Right lobe of liver (tissue), 6 donors: ENCODE measurements at places on chromosomes 1 and 21.

- no peak overlapping the region for H3K27ac ChIP-seq
- no peak overlapping the region for H3K4me3 ChIP-seq
- no peaks in the 10 kb centered on the region for H3K4me1 ChIP-seq
- no peaks in the 10 kb centered on the region for H3K36me3 ChIP-seq
Observed at GRCh38 chr1:175933801-175934200, 190.4 kb upstream of the TNR start.

- no peak for DNase-seq
- no peaks in the 10 kb centered on the region for H3K4me1 ChIP-seq
- H3K4me3 ChIP-seq: no peak overlapping the region
- peak overlapping the region; percentile 96 for H3K27ac ChIP-seq
Observed at GRCh38 chr1:234614081-234614489, 4.1 kb upstream of the IRF2BP2 start.

- peak overlapping the region; percentile 80 for H3K4me3 ChIP-seq
- H3K36me3 ChIP-seq: no peaks in the 10 kb centered on the region
- H3K4me1 ChIP-seq: no peaks in the 10 kb centered on the region
- DNase-seq: no peak
Observed at GRCh38 chr1:205774198-205775014, 876 bp downstream of the RAB29 start.

DNA sequence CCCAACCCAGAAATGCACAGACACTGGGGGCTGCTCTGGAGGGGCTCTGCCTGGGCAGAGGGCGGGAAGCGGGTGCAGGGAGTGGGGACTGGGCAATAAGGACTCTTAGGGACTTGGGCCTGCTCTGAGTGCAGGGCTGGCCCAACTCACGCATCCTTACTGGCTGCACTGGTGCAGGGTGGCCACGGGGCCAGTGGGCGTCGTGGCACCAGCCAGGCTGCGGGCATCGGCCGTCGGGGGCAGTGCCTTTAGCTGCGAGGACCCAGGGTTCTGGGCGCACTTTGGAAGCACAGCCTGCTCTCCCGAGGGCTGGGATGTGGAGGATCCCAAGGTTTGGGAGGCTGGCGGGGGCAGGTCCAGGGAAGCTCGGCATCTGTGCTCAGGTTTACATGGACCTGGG is 27.1 kb upstream of the TTLL10 start:
- no peak overlapping the region for H3K27ac ChIP-seq
- no peak for DNase-seq
- no peaks in the 10 kb centered on the region for H3K4me1 ChIP-seq
- H3K36me3 ChIP-seq: no peaks in the 10 kb centered on the region

GRCh38 chr1:9455487-9456234 is 83.6 kb upstream of the SLC25A33 start:
- H3K4me3 ChIP-seq: no peak overlapping the region
- peak; percentile 76 for DNase-seq
- peak overlapping the region; percentile 86 for H3K27ac ChIP-seq
- H3K4me1 ChIP-seq: peaks cover 51% of the 10 kb centered on the region
- no peaks in the 10 kb centered on the region for H3K36me3 ChIP-seq

DNA sequence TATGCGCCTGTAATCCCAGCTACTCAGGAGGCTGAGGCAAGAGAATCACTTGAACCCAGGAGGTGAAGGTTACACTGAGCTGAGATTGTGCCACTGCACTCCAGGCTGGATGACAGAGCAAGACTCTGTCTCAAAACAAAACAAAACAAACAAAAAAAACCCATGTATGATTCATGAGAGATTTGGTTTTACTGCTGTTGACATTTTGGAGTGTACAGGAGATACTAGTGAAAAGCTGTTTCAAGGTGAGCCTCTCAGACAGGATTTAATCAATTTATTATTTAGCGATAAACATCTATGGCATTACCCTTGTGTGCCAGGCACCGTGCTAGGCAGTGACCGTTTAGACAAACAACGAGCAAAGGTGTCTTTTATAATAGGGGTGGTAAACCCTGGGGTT is 16.5 kb downstream of the LHX4 start:
- H3K36me3 ChIP-seq: no peaks in the 10 kb centered on the region
- no peaks in the 10 kb centered on the region for H3K4me1 ChIP-seq
- H3K4me3 ChIP-seq: no peak overlapping the region

DNA sequence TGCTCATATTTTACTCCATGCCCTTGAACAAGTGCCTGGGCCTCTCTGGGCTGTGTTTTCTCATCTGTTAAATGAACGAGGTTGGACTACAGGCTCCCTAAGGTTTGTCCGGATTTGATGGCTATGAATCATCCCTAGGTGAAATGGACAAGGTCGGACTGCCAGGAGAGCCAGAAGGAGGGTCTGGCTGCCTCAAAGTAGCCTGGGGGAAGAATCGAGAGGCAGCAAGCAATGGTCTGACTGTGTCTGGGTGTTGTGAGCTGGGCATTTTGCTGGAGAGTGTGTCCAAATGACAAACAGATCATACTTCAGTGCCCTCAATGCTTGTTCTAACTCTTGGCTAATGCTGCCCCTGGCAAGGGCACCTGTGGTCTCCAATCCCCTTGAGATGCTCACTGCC is 730.9 kb downstream of the PTPRU start:
- no peaks in the 10 kb centered on the region for H3K4me1 ChIP-seq
- H3K4me3 ChIP-seq: no peak overlapping the region
- H3K36me3 ChIP-seq: no peaks in the 10 kb centered on the region

- H3K4me3 ChIP-seq: no peak overlapping the region
- H3K27me3 ChIP-seq: no peaks in the 10 kb centered on the region
- no peaks in the 10 kb centered on the region for H3K4me1 ChIP-seq
- no peak for DNase-seq
- no peaks in the 10 kb centered on the region for H3K36me3 ChIP-seq
Observed at GRCh38 chr1:178918955-178919354, 48.1 kb upstream of the ANGPTL1 start.

DNA sequence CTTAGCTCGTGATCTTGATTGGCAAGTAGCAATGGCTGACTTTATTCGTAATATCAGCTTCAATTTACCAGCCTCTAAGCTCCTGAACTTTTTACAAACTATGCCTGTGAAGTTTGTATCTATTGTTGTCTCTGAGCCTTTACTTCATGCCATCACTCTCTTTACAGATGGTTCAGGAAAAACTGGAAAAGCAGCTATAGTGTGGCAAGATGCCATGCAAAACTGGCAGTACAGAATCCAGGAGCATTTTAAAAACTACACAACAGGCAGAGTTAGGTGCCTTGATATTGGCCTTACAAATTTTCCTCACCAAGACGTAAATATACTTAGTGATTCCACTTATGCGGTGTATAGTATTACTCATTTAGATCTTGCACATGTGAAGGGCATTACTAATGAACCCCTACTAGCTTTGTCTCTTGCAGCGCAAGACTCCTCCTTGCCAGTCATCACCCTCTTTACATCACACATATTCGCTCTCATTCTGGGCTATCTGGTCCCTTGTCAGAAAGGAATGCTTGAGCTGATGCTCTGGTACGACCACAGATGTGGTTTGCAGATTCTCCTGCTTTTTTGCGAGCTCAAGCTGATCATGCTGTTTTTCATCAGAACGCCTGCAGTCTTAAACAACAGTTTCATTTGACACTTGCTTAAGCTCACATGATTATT is 36.3 kb downstream of the CLCA1 start:
- no peak overlapping the region for H3K4me3 ChIP-seq
- H3K4me1 ChIP-seq: no peaks in the 10 kb centered on the region
- no peaks in the 10 kb centered on the region for H3K27me3 ChIP-seq
- no peak for DNase-seq
- H3K36me3 ChIP-seq: no peaks in the 10 kb centered on the region
- H3K27ac ChIP-seq: no peak overlapping the region

DNA sequence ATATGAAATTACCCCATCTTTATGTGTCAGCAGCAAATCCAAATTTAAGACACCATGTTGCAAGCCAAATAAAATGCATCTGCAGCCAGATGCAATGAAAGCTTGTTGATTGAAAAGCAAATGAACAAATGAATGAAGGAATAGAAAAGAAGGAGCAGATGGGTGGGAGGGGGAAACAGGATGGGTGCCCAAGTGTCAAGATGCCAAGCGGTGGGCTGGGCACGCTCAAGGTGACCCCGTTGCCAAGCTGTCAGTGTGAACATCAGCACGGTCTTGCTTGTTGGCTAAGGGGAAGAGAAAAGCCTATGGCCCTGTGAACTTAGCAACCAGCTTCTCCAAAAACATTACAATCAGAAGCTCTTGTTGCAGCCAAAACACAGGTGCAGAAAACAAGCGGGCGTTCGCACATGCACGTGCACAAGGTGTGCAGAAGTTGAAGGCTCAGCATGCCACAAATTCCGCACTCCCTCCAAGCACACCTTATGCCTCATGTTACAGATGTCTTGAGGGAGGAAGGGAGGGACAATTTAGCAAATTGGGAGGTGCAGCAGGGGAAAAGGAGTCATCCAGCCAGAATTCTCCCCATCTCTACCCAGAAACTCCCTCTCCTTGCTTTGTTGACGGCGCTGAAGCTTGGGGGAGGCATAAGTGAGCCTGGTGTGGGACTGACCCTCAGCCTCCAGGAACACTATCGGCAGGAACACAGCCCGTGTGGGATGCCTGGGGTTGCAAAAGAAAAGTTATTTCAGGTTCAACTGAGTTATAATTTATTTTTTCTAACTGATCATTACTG is 62.4 kb downstream of the HIVEP3 start:
- no peaks in the 10 kb centered on the region for H3K36me3 ChIP-seq
- no peaks in the 10 kb centered on the region for H3K27me3 ChIP-seq
- DNase-seq: no peak
- H3K27ac ChIP-seq: no peak overlapping the region

GRCh38 chr21:46150491-46151121 is 4.8 kb downstream of the FTCD start:
- no peaks in the 10 kb centered on the region for H3K27me3 ChIP-seq
- H3K36me3 ChIP-seq: peaks cover 66% of the 10 kb centered on the region
- H3K4me3 ChIP-seq: no peak overlapping the region
- H3K27ac ChIP-seq: no peak overlapping the region
- peak; percentile 58 for DNase-seq

DNA sequence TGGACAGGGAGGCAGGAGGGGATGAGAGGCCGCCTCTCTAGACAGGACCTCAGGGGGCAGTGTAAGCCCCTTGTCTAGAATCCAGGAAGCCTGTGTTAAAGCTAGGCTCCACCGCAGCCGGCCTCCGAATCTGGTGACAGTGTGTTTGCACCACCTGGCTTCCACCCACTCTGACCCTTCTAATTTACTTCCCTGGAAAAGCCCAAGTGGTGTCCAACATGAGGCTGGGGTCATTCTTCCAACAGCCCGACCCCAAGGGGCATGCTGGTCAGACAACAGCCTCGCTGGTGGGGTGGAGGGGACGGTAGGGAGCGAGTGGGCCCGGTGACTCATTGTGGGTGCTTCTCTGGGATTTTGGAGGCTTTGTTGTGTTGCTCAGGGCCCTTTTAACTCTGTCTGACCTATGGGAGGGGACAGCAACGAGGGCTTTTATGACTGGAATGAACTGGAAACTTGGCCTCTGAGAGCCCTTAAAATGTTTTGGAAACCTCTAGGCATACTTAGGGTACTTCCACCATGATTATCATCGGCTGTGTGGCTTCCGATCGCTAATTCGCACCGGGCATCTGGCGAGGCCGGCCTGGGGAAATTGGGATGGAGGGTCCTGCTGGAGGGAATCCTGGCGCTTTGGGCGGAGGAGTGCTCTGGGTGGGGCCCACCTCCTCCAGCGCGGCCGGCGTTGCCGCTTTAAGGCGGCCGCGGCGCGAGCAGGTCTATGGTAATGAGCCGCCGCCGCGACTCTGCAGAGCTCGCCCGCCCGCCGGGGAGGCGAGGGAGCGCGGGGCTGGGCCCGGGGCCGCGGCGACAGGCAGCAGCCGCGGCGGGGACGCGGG is at the start of gene CELSR2:
CELSR2 (plus strand) TSS at position 743 of the 833 bp plus-strand sequence. CDS start 541 bp downstream, outside the sequence.
- H3K4me1 ChIP-seq: no peaks in the 10 kb centered on the region
- H3K27me3 ChIP-seq: no peaks in the 10 kb centered on the region
- H3K36me3 ChIP-seq: no peaks in the 10 kb centered on the region
- H3K27ac ChIP-seq: no peak within 1 kb of the TSS

- H3K4me1 ChIP-seq: no peaks in the 10 kb centered on the region
- H3K27me3 ChIP-seq: no peaks in the 10 kb centered on the region
- no peaks in the 10 kb centered on the region for H3K36me3 ChIP-seq
- H3K27ac ChIP-seq: no peak overlapping the region
Observed at GRCh38 chr1:209458921-209459320, 124.6 kb upstream of the CAMK1G start.

DNA sequence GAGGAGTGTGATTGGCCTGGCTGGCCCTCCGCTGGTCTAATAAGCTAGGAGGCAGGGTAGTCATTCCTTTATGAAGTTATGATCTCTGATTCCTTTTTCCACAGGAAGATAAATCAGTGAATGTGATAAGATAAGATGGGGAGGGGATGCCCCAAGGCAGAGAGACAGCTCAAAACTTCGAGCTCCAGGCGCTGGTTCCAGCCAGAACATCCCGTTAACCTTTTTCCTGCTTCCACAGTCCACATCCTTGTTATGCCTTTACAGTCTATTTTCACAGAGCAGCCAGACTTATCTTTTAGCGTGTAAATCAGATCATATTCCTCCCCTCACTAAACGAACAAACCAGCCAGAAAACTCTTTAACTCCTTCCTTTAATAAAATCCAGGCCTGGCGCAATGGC is 38.5 kb upstream of the BMP8B start:
- H3K36me3 ChIP-seq: no peaks in the 10 kb centered on the region
- no peak for DNase-seq
- no peaks in the 10 kb centered on the region for H3K4me1 ChIP-seq
- H3K27ac ChIP-seq: no peak overlapping the region
- H3K4me3 ChIP-seq: no peak overlapping the region
- no peaks in the 10 kb centered on the region for H3K27me3 ChIP-seq

DNA sequence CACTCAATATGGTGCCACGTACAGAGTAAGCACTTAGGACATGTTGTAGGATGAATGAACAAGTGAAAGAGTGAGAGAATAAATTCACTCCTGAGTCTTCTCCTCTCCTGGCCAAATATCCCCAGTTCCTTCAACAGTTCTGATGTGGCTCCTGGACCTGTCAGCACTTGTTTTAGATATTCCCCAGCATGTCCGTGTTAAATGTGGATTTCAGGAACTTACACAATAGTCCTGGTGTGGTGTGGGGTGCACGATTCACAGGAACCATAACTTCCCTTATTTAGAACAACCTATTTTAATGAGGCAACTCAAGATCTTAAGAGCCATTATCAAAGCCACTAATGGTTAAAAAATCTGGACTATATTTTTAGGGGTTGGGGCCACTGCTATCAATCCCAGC is 39.0 kb upstream of the MYSM1 start:
- DNase-seq: no peak
- H3K27ac ChIP-seq: no peak overlapping the region
- no peaks in the 10 kb centered on the region for H3K27me3 ChIP-seq
- H3K4me1 ChIP-seq: no peaks in the 10 kb centered on the region
- no peak overlapping the region for H3K4me3 ChIP-seq

- no peaks in the 10 kb centered on the region for H3K36me3 ChIP-seq
- H3K4me3 ChIP-seq: peak overlapping the region; percentile 86
- peaks cover 19% of the 10 kb centered on the region for H3K4me1 ChIP-seq
- H3K27me3 ChIP-seq: no peaks in the 10 kb centered on the region
- H3K27ac ChIP-seq: peak overlapping the region; percentile 85
Observed at GRCh38 chr1:88684482-88685258, 597 bp downstream of the PKN2 start.
